ENCODE measurements at places on chromosomes 1 and 21. TPM values are rescaled to one million over a fixed set of nuclear protein-coding genes. Genes with fewer than 3 reads are reported as not detected.

UTS2 gene
- total RNA-seq: not detected

HAO2 gene
- 0.27 TPM for total RNA-seq

CDA gene
- total RNA-seq: 0.64 TPM

HUNK gene
- total RNA-seq: 61.4 TPM

GRCh38 chr21:22250355-22250754, 1252.1 kb downstream of the NCAM2 start:
- no peak overlapping the region for H3K4me3 ChIP-seq
- peaks cover 11% of the 10 kb centered on the region for H3K36me3 ChIP-seq
- H3K27me3 ChIP-seq: no peaks in the 10 kb centered on the region
- peaks cover 5% of the 10 kb centered on the region for H3K4me1 ChIP-seq
- DNase-seq: no peak
- H3K27ac ChIP-seq: no peak overlapping the region

- no peak overlapping the region for H3K4me3 ChIP-seq
- peaks cover 49% of the 10 kb centered on the region for H3K36me3 ChIP-seq
- H3K27ac ChIP-seq: no peak overlapping the region
Observed at GRCh38 chr1:6530504-6531160, 23.7 kb downstream of the NOL9 start.

GRCh38 chr1:200861937-200862647, 10.7 kb upstream of the GPR25 start:
- no peak for DNase-seq
- H3K4me3 ChIP-seq: no peak overlapping the region
- peaks cover 14% of the 10 kb centered on the region for H3K4me1 ChIP-seq
- H3K27me3 ChIP-seq: no peaks in the 10 kb centered on the region
- H3K36me3 ChIP-seq: peaks cover 22% of the 10 kb centered on the region

ST6GALNAC3 gene
- 64.8 TPM for total RNA-seq

DVL1 gene
- 58.5 TPM for total RNA-seq

GRCh38 chr1:176847052-176847451, 317.5 kb downstream of the ASTN1 start:
- no peaks in the 10 kb centered on the region for H3K27me3 ChIP-seq
- no peak overlapping the region for H3K27ac ChIP-seq
- H3K4me1 ChIP-seq: no peaks in the 10 kb centered on the region
- no peak overlapping the region for H3K4me3 ChIP-seq

- H3K36me3 ChIP-seq: no peaks in the 10 kb centered on the region
- no peak overlapping the region for H3K27ac ChIP-seq
- H3K4me3 ChIP-seq: no peak overlapping the region
- H3K27me3 ChIP-seq: no peaks in the 10 kb centered on the region
- peaks cover 7% of the 10 kb centered on the region for H3K4me1 ChIP-seq
- no peak for DNase-seq
Observed at GRCh38 chr1:244779410-244779809, 56.0 kb upstream of the COX20 start.

DNA sequence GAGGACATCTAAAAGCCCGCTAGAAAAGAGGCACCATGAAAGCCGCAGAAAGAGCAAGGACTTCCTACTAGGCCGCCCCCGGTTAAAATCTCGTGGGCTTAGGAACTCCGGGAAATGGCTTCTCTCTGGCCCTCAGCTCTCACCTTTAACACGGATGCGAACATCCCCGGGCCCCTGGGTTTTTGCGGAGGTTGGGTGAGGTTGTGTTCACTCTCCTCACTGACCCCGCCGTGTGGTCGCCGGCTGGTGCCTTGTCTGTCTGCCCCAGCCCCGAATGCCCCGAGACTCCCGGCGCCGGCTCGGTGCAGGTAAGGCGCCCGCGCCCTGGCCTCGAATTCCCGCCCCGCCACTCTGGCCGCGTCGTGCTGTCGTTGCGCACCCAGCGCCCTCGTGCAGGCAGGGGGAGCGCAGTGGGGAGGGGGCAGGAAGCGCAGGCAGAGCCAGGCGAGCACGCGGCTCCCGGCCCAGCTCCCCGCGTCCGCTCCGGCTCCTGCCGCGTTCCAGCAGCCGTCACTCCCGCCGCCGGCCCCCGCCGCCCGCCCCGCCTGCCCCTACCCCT, at the start of gene SHISAL2A:
SHISAL2A (plus strand) TSS at position 437 of the 559 bp plus-strand sequence. CDS start 326 bp downstream, outside the sequence.
- H3K27ac ChIP-seq: peak within 1 kb of the TSS; percentile 48
- DNase-seq: peak; percentile 24
- no peaks in the 10 kb centered on the region for H3K36me3 ChIP-seq
- peaks cover 23% of the 10 kb centered on the region for H3K27me3 ChIP-seq

CALML6 gene
- 1.9 TPM for total RNA-seq

DNA sequence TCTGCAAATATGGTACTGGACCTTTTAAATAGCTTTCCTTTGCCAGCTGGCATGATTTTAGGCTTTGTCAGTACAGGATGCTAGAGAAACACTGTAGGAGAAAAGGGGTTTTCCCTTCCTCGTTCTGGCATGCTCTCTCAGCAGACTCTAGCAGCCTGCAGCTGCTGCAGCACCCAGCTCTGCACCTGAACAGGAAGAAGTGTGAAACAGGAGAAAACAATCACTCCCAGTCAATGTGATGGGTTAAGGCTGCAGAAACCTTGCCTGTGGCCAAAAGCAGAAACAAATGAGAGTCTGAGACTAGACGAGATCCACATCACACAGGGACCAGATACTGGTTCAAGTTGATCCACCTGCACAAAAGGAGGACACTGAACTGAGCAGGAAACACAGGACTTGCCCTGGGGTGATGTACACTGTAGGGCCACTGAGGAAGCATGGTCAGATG, 21.2 kb downstream of the OVGP1 start:
- H3K27me3 ChIP-seq: peaks cover 8% of the 10 kb centered on the region
- H3K4me1 ChIP-seq: peaks cover 2% of the 10 kb centered on the region
- H3K4me3 ChIP-seq: no peak overlapping the region

- H3K4me3 ChIP-seq: peak overlapping the region; percentile 70
- peaks cover 45% of the 10 kb centered on the region for H3K4me1 ChIP-seq
- DNase-seq: no peak
- peak overlapping the region; percentile 49 for H3K27ac ChIP-seq
- H3K27me3 ChIP-seq: no peaks in the 10 kb centered on the region
Observed at GRCh38 chr21:42512346-42513034, 1.2 kb upstream of the SLC37A1 start.

TTC22 gene
- 1.3 TPM for total RNA-seq

DNA sequence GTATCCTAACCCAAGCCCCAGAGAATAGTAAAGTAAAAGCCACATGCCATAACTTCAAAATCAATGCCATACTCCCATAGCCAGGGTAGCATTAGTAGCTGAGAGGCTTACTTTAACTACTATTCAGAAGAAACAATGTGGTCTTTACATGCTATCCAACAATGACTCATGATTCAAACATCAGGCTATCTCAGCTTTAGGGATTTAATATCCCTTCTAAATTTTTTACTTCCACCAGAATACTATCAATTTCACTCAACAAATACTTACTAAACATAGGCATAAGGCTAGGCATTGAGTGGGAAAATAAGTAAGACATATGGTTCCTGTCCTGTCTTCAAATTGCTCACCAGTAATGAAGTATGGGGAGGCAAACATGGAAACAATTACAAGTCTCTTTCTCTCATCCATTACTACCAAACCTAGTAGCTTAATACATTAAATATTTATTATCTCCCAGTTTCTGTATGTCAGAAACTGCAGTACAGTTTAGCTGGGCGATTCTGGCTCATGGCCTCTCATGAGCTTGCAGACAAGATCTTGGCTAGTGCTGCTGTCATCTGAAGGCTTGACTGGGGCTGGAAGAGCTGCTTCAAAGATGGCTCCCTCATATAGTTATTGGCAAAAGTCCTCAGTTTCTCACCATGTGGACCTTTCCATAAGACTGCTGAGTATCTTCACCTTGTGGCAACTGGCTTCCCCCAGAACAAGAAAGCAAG, 30.7 kb downstream of the EVI5 start:
- H3K27me3 ChIP-seq: no peaks in the 10 kb centered on the region
- H3K36me3 ChIP-seq: peaks cover 12% of the 10 kb centered on the region
- H3K4me3 ChIP-seq: no peak overlapping the region

DNA sequence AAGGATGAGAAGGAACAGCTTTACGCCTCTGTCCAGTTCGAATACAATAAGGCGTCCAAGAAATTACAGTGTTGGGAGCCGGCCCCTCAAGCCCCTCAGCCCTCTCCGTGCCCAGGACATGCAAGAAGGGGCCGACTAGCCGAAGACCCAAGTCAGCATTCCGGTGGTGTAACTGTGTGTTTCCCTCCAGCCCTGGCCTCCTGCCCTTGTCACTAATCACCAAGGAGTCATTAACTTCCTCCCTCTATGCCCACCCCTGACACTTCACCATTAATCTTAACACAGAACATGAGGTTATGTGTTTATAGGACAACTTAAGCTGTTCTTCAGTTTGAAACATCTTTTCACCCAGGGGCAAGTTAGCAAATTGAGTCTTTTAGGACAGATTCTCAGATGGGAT, 16.4 kb upstream of the C4BPB start:
- H3K4me3 ChIP-seq: no peak overlapping the region
- peaks cover 9% of the 10 kb centered on the region for H3K36me3 ChIP-seq
- H3K4me1 ChIP-seq: no peaks in the 10 kb centered on the region
- no peaks in the 10 kb centered on the region for H3K27me3 ChIP-seq
- no peak for DNase-seq

- no peak for DNase-seq
- H3K27me3 ChIP-seq: no peaks in the 10 kb centered on the region
- peaks cover 59% of the 10 kb centered on the region for H3K4me1 ChIP-seq
- peaks cover 3% of the 10 kb centered on the region for H3K36me3 ChIP-seq
- H3K4me3 ChIP-seq: no peak overlapping the region
Observed at GRCh38 chr1:8118031-8118451, 91.9 kb upstream of the ERRFI1 start.

ZBTB40 gene
- 24.8 TPM for total RNA-seq

DNA sequence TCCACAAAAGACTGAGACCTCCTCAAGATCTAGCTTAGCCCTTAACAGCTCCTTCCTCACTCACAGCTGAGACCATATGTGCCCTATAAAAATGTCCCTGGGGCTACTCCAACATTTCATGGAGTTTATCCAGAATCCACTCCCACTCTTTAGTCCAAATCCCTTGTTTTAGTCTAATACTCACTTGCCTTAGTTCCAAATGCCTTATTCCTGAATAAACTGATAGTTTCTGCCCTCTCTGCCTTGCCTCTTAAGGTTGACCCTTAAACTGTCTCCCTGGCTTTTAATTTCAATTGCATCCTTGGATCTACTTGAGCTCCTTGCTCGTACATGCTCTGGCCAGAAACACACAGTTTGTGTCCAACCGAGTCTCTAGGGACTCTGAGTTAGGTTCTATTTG, 47.3 kb upstream of the LYPLAL1 start:
- no peak for DNase-seq
- H3K36me3 ChIP-seq: no peaks in the 10 kb centered on the region

XPR1 gene
- 36.3 TPM for total RNA-seq

Data from mesothelial cell of epicardium (in vitro differentiated cells).